ENCODE measurements at places on chromosomes 16 and 17. TPM values are rescaled to one million over a fixed set of nuclear protein-coding genes. Genes with fewer than 3 reads are reported as not detected.

Gene TBC1D3E
- total RNA-seq, result not detected

- peak; percentile 8 for DNase-seq
Observed at GRCh38 chr16:5328546-5328945, 231.0 kb upstream of the EEF2KMT start.

DNA sequence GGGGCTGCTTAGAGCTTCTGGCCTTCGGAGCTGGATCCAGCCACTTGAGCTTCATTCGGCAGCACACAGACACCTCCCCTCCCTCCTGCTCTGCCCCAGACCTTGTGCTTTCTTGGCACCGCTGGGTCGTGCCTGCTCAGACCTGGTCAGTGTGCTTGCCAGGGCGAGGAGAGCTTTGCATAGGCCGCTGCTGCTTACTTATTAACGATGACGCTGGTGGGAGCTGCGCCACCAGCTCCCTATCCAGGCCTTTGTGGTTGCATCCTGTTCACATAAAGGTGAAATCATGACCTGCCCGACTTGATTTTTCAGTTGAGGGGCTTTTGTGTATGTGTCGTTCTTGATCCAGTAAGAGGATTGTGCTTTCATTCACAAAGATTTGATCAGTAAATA lies 101.1 kb downstream of the MSI2 start:
- no peak for DNase-seq

DNA sequence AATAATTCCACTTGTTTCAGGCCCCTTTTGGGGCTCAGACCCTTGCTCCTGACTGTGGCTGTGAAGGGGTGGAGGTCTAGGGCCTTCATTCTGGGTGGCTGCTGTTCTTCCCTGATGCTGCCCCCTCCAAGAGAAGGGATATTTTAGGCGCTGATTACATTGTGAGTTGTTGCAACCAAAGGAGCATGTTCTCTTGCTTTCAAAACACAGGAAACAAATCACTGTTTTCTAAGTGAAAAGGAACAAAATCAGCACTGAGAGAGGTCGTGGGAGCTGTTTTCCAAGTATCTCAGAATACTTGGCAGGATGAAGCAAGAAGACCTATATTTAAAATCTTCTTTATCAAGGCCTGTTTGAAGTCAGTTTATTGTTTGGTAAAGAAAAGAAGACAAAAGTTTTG lies 25.3 kb upstream of the SEC14L1 start:
- no peak for DNase-seq

Data from SJCRH30 (cell line).